Fibroblast of skin of abdomen (primary cell): ENCODE measurements at places on chromosomes 1 and 21.

DNA sequence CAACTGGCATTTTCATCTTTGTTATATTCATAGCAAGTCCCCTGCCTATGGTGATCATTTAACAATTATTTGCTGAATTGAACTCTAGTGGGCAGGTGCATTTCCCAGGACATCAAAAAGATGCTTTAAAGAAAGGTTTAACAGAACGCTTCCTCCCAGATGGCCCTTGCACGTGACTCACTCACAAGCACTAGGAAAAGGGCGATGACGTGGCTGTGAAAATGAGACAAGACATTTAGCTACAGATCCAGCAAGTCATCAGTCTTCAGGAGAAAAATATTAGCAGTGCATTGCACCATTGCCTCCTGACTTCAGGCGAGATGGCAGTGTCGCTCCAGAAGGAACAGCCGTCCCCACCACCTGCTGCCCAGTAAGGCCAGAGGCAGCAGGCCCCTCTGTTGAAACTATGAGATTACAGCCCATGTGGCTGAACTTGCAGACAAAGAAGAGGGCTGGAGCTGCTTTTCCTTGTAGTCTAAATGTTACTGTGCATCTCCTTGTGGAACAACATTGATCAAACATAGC lies 37.2 kb downstream of the DSCAM start:
- peak; percentile 31 for DNase-seq

- no peak for DNase-seq
These were observed 91.3 kb downstream of the RPE65 start for GRCh38 chr1:68358439-68358838.

GRCh38 chr1:47418681-47419325 lies 2.7 kb downstream of the FOXE3 start:
- DNase-seq = no peak

- DNase-seq = no peak
These were observed 205.8 kb downstream of the ZNF326 start for GRCh38 chr1:90200646-90201205.

DNA sequence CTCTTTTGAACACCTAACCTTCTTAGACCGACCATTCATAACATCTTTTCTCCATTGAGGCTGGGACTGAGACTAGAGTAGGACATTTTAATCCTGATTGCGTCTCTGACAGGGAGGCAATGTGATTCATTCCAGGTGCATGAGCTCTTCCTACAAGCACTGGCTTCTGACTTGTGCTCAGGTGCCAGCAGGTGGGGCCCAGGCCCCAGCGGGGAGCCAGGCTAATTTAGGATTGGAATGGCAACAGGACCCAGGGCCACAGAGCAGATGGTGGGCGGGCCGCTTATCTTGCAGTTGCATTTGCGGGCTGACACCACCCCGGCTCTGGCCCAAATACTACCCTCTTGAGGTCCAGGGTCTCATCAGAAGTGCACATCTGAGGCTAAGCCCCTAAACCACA lies 4.1 kb downstream of the GPA33 start:
- no peak for DNase-seq
